HT-29 (cell line): ENCODE measurements at places on chromosomes 11 and 22. TPM values are rescaled to one million over a fixed set of nuclear protein-coding genes. Genes with fewer than 3 reads are reported as not detected.

The TRIM49 gene
- total RNA-seq: not detected in 2 replicates

The MOGAT2 gene
- not detected in 2 replicates for total RNA-seq

The CWC15 gene
- 19.3 and 21.8 TPM in 2 replicates for total RNA-seq

The C11orf52 gene
- total RNA-seq: 4.3 and 6.3 TPM in 2 replicates

The SMC1B gene
- total RNA-seq: not detected in 2 replicates
